Stimulated activated CD4-positive, alpha-beta T cell treated with anti-CD3 and anti-CD28 coated beads, Interleukin-1b, Interleukin-23, amount 100 ng/mL, for 1 hour (primary cell): ENCODE measurements at places on chromosomes 4 and X.

DNA sequence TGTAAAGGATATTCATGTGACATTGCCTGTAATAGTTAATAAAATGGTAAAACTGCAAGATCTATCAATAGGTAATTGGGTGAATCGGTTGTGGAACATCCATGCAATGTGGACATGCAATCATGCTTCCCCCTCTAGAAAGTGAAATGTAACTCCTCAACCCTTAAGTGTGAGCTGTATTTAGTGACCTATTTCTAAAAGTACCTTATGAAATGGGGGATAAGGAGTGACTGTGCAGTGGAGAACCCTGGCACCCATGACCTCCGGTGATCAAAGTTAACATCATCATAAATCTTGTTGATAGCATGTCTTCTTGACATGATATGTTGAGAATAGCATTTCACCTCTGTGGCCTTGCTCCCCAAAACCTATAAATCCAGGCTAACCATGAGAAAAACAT lies 53.6 kb upstream of the PPARGC1A start:
- DNase-seq: no peak

- no peak for DNase-seq
Measured at GRCh38 chr4:153365003-153365402, 20.5 kb downstream of the MND1 start.

DNA sequence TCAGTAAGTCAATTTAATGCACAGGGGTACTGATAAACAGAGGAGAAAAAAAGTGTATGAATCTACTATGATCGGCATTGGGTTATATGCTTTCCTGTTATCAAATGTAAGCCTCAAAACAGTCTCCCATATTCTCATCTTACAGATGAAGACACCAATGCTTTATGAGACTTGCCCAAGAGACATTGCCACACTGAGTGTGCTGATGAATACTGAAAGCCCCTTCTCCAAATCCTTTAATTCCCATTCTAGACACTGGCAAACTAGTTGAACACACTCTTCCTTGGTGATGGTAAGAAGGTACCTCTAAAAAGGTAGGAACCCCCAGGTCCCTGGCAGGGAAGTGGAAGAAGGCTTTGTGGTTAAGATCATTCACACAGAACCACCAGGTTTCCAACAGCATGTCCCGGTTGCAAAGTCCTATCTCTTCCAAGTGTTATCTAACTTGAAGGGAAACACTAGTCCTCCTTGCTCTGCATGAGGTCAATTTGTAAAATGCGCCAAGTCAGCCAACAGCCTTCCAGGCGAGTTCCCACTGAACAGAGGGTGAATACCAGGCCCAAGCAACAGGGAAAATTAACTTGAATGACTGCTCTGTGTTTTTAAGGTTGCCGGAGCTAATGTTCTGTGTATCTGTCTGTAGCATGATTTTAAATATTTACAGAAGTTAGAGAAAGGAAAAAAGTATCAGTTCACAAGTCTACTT lies 5.1 kb downstream of the SETD7 start:
- no peak for DNase-seq

GRCh38 chr4:93710101-93710846 lies 118.3 kb upstream of the ATOH1 start:
- no peak for DNase-seq

GRCh38 chr4:57369446-57369845 lies 259.3 kb upstream of the IGFBP7 start:
- no peak for DNase-seq

DNA sequence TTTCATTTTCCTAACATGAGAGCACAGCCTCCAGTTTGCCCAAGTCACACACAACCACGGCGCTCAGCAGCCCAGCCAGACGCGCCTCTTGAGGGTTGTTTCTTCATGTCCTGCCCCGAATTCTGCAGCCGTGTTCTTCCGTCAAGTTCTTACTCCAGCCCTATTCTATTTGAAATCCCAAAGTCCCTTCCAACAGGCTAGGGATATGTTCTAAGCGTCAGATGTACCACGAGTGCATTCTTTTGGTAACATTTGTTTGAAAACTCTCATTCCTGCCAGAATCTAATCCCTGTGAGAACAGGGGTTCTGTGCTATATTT lies 23.1 kb downstream of the ACSL1 start:
- DNase-seq: no peak

DNA sequence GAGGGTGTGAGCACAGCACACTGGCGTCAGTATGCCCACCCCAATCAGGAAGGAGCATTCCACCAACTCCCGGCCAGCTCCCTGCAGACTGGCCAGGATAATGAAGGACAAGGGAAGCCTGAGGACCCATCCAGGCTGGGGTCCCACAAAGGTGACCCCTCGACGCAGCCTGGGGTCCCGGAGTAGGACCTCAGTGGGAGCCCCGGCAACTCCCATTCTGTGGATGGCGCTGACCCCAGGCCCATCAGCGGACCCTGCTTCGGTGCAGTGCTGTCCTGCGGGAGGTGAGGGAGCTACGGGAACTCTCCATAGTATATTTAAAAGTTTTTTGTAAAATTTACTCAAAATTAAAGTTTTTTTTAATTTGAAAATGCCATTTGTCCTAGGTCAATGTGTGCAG lies 137.7 kb upstream of the NKX1-1 start:
- no peak for DNase-seq

- no peak for DNase-seq
Measured at GRCh38 chrX:14064626-14065432, 35.1 kb upstream of the GEMIN8 start.

GRCh38 chrX:15301924-15302323 lies 13.5 kb downstream of the ASB11 start:
- no peak for DNase-seq
